ENCODE measurements at places on chromosomes 13 and 19. TPM values are rescaled to one million over a fixed set of nuclear protein-coding genes. Genes with fewer than 3 reads are reported as not detected.

The HSD11B1L gene
- 6.3 TPM for total RNA-seq

The KMT5C gene
- 6.2 TPM for total RNA-seq

The SH2D3A gene
- 0.32 TPM for total RNA-seq

The JUNB gene
- total RNA-seq = 36.8 TPM

The ERICH6B gene
- not detected for total RNA-seq

The LILRB4 gene
- not detected for total RNA-seq

The PGLYRP1 gene
- total RNA-seq = not detected

The CEACAM21 gene
- 2.3 TPM for total RNA-seq

The ZNF724 gene
- 4.0 TPM for total RNA-seq
